Left lung (tissue), 14 donors: ENCODE measurements at places on chromosomes 3 and 15.

DNA sequence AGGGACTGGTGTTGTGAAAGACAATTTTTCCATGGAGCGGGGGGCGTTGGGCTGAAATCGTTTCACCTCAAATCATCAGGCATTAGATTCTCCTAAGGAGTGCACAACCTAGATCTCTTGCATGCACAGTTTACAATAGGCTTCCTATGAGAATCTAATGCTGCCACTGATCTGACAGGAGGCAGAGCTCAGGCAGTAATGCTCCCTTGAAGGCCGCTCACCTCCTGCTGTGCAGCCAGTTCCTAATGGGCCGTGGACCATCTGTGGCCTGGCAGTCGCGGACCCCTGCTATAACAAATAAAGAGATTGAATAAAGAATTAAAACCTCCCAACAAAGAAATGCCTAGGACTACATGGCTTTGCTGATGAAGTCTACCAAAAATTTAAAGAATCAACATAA lies 25.3 kb upstream of the ANKRD28 start:
- DNase-seq = no peak
- H3K27me3 ChIP-seq = no peaks in the 10 kb centered on the region
- no peak overlapping the region for H3K27ac ChIP-seq

GRCh38 chr15:83588441-83588840 lies 65.5 kb upstream of the ADAMTSL3 start:
- H3K27me3 ChIP-seq = no peaks in the 10 kb centered on the region
- H3K4me1 ChIP-seq = no peaks in the 10 kb centered on the region
- no peak overlapping the region for H3K27ac ChIP-seq
- H3K36me3 ChIP-seq = no peaks in the 10 kb centered on the region
- no peak overlapping the region for H3K4me3 ChIP-seq

GRCh38 chr15:36626984-36627383 lies 47.6 kb downstream of the CDIN1 start:
- no peaks in the 10 kb centered on the region for H3K4me1 ChIP-seq
- H3K36me3 ChIP-seq = no peaks in the 10 kb centered on the region
- DNase-seq = no peak
- no peak overlapping the region for H3K4me3 ChIP-seq
- H3K27ac ChIP-seq = no peak overlapping the region
- no peaks in the 10 kb centered on the region for H3K27me3 ChIP-seq

DNA sequence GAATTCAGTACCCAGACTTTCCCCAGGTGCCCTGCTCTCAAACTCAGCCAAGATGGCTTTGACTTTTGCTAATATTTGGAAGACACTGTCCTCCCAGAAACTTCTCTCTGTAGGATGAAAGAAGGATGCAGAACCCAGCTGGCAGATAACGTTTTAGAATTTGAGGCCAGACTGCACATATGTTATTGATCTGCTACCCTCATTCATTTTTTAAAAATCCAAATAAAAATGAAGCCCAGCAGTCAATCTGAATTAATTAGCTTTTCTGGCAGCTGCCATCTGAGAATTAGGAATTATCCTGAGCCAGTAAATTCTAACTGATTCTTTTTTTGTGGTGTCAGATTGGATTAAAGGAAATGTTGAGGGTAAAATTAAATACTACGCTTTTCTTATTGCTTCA lies 236.6 kb downstream of the PLCL2 start:
- no peaks in the 10 kb centered on the region for H3K36me3 ChIP-seq
- no peaks in the 10 kb centered on the region for H3K27me3 ChIP-seq
- no peak overlapping the region for H3K4me3 ChIP-seq
- no peak for DNase-seq
- H3K4me1 ChIP-seq = no peaks in the 10 kb centered on the region
- H3K27ac ChIP-seq = no peak overlapping the region

- no peak for DNase-seq
- H3K4me1 ChIP-seq = peaks cover 25% of the 10 kb centered on the region
- peak overlapping the region; percentile 66 for H3K4me3 ChIP-seq
- peak overlapping the region; percentile 90 for H3K27ac ChIP-seq
- H3K27me3 ChIP-seq = no peaks in the 10 kb centered on the region
Measured at GRCh38 chr3:138114431-138114918, 933 bp downstream of the DZIP1L start.

GRCh38 chr3:137165117-137165806 lies 207.5 kb downstream of the IL20RB start:
- no peak overlapping the region for H3K27ac ChIP-seq
- H3K4me3 ChIP-seq = no peak overlapping the region
- no peaks in the 10 kb centered on the region for H3K4me1 ChIP-seq
- H3K27me3 ChIP-seq = no peaks in the 10 kb centered on the region
- no peak for DNase-seq
- H3K36me3 ChIP-seq = no peaks in the 10 kb centered on the region

DNA sequence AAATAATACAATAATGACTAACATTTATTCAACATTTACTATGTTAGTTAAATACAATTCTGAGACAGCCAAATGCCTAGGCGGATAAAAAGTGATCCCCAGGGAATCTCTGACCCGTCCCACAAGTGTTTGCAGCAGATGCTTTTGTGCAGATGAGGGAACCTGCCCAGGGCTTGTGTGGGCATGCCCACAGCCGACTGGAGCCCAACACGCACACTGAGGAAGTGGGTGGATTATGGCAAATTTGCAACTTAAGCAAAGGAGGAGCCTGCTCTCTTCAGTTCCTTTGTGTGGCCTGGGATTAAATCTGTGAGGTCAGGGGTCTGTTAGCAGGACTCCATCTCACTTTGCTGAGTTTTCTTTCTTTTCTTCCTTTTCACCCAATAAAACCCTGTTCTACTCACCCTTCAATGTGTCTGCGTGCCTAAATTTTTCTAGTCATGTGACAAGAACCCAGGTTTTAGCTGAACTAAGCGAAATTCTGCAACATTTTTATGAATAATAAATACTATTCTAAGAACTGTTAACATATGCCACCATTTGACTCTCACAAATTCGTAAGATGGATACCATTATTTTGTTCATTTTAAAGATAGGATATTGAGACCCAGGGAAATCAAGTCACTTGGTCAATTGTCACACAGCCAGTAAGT lies 13.9 kb upstream of the RTP1 start:
- no peaks in the 10 kb centered on the region for H3K27me3 ChIP-seq
- H3K4me1 ChIP-seq = no peaks in the 10 kb centered on the region
- H3K4me3 ChIP-seq = no peak overlapping the region
- H3K36me3 ChIP-seq = no peaks in the 10 kb centered on the region

DNA sequence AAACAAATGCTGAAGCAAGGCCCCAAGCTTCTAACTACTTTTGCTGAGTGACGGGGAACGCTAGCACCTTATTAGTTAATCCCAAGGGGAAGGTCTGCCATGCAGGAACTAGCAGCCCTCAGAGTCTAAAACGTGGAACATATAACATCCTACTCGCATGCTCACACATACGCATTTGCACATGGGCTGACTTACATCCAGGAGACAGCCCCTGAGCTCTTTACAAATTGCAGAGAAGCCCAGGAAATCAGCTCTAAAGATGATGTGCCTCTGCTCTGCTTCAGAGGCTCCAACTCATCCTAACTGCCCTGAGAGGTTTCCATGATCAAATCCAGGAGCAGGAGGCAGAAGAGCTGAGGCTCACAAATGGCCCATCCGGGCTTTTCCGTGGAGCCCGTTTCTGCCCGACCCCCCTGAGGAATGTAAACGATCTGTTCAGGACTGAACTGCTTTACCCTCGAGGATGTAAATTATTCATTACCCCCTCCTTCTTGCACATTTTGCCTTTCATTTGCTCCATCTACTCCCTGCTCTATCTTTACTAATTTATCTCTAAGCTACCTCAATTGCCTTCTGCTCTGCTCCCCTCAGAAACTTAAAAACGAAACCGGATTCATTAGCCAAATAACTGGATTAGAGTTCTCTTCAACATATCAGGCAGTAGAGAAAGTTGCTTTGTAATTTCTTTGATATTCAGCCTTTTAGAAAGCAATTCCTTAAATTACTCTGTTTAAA lies 141.9 kb upstream of the CCDC54 start:
- H3K4me1 ChIP-seq = no peaks in the 10 kb centered on the region
- no peak for DNase-seq
- peak overlapping the region; percentile 68 for H3K27ac ChIP-seq
- H3K36me3 ChIP-seq = no peaks in the 10 kb centered on the region

GRCh38 chr3:98449606-98450193 lies 13.3 kb upstream of the OR5K1 start:
- no peaks in the 10 kb centered on the region for H3K27me3 ChIP-seq
- no peaks in the 10 kb centered on the region for H3K36me3 ChIP-seq
- no peak for DNase-seq
- no peaks in the 10 kb centered on the region for H3K4me1 ChIP-seq

- H3K36me3 ChIP-seq = peaks cover 23% of the 10 kb centered on the region
- no peak overlapping the region for H3K27ac ChIP-seq
- no peaks in the 10 kb centered on the region for H3K27me3 ChIP-seq
- H3K4me1 ChIP-seq = no peaks in the 10 kb centered on the region
- no peak for DNase-seq
- H3K4me3 ChIP-seq = no peak overlapping the region
Measured at GRCh38 chr3:123914829-123915228, 30.7 kb upstream of the MYLK start.

DNA sequence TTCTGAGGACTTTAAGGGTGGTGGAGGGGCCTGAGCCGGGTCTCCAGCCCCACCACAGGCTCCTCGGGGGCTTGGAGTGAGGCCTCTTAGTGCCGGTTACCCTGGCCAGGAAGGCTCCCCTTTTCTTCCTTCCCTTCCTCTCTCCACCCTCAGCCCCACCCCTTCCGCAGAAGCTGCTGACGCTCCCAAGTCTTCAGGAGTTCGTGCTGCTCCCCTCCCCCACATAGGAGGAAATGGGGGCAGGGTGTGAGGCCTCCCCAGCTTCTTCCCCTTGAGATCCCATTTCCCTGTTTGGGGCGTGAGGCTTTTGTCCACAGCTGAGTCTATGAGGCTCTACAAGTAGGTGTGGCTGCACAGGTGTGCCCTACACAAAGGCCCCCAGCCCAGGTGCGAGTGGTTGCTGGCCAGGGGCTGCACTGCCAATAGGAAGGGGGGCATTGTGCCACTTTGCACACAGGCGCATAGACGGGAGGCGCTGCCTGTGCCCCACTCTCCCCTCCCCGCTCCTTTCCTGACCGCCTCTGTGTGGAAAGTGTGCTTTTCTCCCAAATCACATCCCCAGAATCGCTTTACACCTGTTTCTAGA lies 915 bp upstream of the CALML4 start:
- H3K27ac ChIP-seq = peak overlapping the region; percentile 65
- no peaks in the 10 kb centered on the region for H3K27me3 ChIP-seq
- H3K36me3 ChIP-seq = no peaks in the 10 kb centered on the region
- DNase-seq = peak; percentile 72

DNA sequence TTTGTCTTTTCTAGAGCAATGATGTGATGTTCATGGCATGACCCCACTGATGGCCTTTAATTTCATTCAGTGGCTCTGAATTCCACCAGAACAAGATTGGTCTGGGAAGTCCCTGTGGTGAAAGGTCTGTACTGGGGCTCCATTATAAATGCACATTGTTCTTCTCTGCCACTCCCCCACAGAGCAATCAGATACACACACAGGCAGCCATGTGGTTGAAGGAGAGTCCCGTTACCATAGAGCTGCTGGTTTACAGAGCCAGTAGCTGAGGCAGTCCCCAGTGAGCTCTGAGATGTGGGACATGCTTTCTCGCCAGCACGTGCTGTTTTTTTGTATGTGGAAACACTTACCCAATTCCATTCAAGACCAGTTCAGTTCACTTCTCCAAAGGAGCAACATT lies 172.7 kb upstream of the TRIM42 start:
- no peak overlapping the region for H3K4me3 ChIP-seq
- H3K36me3 ChIP-seq = no peaks in the 10 kb centered on the region
- H3K27ac ChIP-seq = no peak overlapping the region
- no peak for DNase-seq
- no peaks in the 10 kb centered on the region for H3K27me3 ChIP-seq

GRCh38 chr3:178705925-178706324 lies 169.7 kb downstream of the KCNMB2 start:
- H3K4me3 ChIP-seq = no peak overlapping the region
- H3K36me3 ChIP-seq = no peaks in the 10 kb centered on the region
- H3K27ac ChIP-seq = no peak overlapping the region
- H3K4me1 ChIP-seq = no peaks in the 10 kb centered on the region
- no peak for DNase-seq

DNA sequence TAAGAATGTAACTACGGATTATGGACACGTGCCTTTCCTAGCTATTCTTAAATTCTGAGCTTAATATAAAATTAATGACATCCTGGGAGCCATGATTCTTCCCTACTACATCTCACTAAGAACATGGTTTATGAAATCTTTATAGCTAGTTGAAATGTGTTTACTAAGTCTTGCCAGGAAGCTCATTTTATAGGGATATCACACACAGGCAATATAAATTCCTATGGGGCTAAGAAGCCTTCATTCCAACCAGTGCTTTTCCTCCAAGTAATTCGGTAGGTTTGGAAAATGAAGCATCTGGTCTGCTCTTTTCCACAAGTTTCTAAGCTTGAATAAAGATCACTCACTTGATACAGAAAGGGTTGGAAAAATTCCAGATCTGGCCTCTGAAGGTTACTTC lies 802.6 kb downstream of the FHIT start:
- no peak overlapping the region for H3K27ac ChIP-seq
- no peaks in the 10 kb centered on the region for H3K27me3 ChIP-seq
- H3K4me3 ChIP-seq = no peak overlapping the region
- H3K36me3 ChIP-seq = no peaks in the 10 kb centered on the region
- H3K4me1 ChIP-seq = no peaks in the 10 kb centered on the region

- H3K27me3 ChIP-seq = no peaks in the 10 kb centered on the region
- H3K27ac ChIP-seq = no peak overlapping the region
- no peak overlapping the region for H3K4me3 ChIP-seq
- DNase-seq = no peak
Measured at GRCh38 chr3:76044601-76045600, 259.6 kb upstream of the ZNF717 start.

- no peak overlapping the region for H3K4me3 ChIP-seq
- no peak overlapping the region for H3K27ac ChIP-seq
- H3K27me3 ChIP-seq = no peaks in the 10 kb centered on the region
Measured at GRCh38 chr3:108662142-108662738, 72.7 kb downstream of the DZIP3 start.

DNA sequence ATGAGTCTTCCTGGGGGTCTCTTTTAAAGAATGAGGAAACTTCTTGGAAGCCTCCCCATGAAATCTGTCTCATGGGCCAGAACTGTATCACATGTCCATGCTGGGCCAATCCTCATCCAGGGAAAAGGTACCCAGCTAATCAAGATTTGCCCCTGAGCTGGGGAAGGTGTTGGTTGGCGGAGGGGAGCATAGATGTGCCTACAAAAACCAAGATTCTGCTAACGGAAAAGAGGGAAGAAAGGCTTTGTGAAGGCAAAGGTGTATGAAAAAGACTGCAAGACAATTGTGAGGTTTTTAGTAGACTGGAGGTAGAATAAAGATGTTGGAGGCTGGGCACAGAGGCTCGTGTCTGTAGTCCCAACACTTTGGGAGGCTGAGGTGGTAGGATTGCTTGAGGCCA lies 18.5 kb upstream of the BLM start:
- DNase-seq = no peak
- no peaks in the 10 kb centered on the region for H3K4me1 ChIP-seq
- H3K27me3 ChIP-seq = no peaks in the 10 kb centered on the region
- H3K36me3 ChIP-seq = no peaks in the 10 kb centered on the region
- H3K27ac ChIP-seq = no peak overlapping the region
